ENCODE measurements at places on chromosomes 16 and 17. TPM values are rescaled to one million over a fixed set of nuclear protein-coding genes. Genes with fewer than 3 reads are reported as not detected.

DNA sequence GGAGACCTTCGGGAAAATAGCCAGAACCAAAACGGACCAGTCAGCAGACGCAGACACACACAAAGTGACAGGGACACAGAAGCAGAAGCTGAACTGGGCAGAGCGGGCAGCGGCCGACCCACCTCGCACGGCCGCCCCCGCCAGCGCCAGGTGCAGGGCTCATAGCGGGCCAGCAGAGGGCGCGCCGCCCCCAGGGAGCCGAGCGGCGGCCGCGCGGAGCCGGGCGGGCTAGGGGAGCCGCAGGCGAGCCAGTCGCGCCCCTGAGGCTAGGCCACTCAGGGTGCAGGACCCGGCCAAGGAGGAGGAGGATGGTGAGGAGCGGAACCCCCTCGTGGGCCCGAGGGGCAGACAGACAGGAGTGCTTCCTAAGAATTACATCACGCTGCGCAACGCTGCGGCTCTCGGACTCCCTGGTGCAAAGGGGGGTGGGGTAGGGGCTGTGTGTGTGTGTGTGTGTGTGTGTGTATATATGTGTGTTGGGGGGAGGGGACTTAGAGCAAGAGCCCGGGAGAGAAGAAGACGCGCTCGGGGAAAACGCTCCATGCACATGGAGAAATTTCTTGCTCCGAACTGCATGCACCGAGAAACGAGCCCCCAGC, 913 bp upstream of the NOG start:
- DNase-seq = peak; percentile 25

GRCh38 chr16:73365016-73365551, 317.2 kb upstream of the ZFHX3 start:
- peak; percentile 14 for DNase-seq

- no peak for DNase-seq
Observed at GRCh38 chr17:35287286-35287811, 44.5 kb downstream of the SLFN5 start.

- DNase-seq = no peak
Observed at GRCh38 chr17:51050291-51051033, 70.2 kb downstream of the SPAG9 start.

GRCh38 chr17:55117164-55117563, 147.6 kb upstream of the HLF start:
- no peak for DNase-seq

DNA sequence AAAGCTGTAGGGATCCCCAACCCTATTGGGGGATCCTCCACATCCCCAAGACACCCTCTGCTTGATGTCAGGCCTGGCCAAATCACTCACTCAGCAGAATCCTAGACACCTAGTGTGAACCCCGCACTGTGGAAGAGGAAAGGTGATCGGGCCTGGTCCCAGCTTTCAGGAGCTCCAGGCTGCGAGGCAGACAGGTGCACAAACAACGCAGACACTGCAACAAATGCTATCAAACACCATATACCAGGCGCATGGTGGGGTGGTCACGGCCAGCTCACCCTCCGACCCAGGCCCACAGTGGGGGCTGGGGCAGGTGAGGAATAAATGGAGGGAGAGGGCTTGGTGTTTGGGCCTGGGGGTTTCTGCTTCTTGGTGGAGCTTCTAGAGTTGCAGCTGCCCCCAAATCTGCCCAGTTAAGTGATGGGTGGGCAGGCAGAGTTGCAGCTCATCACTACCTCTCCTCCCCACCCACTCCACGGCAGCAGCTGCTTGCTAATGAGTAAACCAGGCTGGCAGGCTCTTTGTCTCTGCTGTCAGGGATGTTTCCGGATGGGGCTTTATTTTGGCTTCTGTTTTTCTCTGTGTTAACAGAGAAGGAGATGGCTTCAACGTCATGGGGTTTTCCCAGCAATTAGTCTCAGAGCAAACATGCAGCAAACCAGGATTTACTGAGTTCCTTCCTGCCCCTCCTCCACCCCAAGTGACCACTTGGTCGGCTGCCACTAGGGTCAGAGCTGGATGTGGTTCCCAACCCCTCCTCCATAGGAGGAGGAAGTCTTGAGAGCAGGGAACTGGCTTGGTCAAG, 46.6 kb downstream of the PECAM1 start:
- DNase-seq = peak; percentile 74

MARCHF10 gene
- total RNA-seq = 0.75 TPM

CBFB gene
- 40.9 TPM for total RNA-seq

HOXB7 gene
- total RNA-seq = 0.92 TPM

Data from mucosa of gallbladder (tissue), 1 donor.